Left lobe of liver (tissue), 2 donors: ENCODE measurements at places on chromosomes 2 and 18.

GRCh38 chr2:218169757-218170546, 3.2 kb upstream of the CXCR1 start:
- no peak for DNase-seq

- no peak for DNase-seq
Measured at GRCh38 chr18:34772887-34773286, 62.8 kb downstream of the DTNA start.

DNA sequence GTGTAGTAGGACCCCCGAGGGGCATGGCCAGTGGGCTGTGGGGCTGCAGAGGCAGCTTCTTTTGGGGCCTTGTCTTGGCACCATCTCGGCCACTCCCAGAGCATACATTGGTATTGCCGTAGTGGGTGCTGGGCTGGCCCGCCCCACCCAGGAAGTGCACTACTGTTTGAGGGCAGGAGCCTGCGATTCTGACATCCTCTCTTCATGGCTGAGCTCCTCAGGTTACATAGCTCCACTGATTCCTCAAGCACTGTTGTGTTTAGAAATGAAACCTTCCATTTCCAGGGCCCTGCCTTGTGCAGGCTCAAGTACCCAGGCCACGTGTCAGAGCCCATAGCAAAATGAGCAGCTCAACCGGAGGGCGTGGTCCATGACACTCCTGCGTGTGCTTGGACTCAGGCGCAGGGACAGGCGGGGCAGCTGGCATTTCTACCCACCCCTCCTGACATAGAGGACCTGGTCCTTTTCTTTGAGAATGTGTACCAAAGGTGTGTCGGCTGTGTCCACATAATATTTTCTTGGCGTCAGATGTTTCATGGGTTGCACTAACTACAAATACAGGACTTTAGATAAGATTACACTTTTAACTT, 67.9 kb downstream of the DGKD start:
- DNase-seq = no peak

DNA sequence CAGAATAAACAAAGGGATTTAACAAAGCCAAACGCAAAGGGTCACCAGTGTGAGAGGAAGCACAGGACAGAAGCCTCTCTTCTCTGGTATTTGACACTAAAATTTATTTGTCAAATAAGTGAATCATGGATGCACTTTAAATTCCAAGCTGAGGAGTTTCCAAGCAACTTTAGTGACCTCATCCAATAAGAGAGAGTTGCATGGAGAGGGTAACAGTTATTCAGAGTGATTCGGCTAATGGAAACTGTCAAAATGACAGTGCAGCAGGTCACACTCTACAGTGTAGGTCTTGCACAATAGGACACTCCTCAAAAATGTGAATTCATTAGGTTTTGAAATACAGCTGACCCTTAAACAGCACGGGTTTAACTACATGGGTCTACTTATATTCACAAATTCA, 103.9 kb upstream of the ACVR1C start:
- DNase-seq = no peak

- DNase-seq = no peak
Measured at GRCh38 chr2:67792191-67792590, 270.6 kb downstream of the C1D start.

DNA sequence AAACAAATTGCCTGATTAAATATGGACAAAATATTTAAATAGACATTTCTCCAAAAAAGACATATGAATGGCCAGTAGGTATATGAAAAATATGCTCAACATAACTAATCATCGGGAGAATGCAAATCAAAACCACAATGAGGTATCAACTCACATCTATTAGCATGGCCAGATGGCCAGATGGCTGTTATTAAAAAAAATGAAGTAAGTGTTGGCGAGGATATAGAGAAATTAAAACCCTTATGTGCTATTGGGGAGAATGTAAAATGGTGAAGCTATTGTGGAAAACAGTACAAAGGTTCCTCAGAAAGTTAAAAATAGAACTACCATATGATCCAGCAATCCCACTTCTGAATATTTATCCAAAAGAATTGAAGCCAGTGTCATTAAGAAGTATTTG, 272.3 kb upstream of the ZNF804A start:
- no peak for DNase-seq

DNA sequence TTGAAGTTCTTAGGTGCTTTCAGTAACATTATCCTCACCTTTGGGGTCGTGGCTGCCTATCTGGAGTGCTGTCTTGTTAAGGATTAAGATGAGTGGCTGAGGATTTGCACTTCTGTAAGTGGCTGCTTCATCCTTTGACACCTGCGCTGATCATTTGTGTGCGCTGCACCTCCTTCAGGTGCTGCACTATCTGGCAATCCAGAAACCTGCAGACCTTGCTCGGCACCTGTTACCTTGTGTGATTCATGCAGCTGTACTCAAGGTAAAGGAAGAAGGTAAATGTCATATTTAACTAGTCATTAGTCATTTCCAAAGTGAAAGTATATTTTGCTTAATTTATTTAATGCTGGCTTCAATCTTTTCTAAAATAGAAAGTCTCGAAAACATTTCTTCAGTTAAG, 110.3 kb downstream of the RAB3GAP1 start:
- no peak for DNase-seq

- no peak for DNase-seq
Measured at GRCh38 chr2:80092474-80092873, 212.1 kb downstream of the LRRTM1 start.

- no peak for DNase-seq
Measured at GRCh38 chr2:178256382-178257042, 62.2 kb downstream of the OSBPL6 start.

DNA sequence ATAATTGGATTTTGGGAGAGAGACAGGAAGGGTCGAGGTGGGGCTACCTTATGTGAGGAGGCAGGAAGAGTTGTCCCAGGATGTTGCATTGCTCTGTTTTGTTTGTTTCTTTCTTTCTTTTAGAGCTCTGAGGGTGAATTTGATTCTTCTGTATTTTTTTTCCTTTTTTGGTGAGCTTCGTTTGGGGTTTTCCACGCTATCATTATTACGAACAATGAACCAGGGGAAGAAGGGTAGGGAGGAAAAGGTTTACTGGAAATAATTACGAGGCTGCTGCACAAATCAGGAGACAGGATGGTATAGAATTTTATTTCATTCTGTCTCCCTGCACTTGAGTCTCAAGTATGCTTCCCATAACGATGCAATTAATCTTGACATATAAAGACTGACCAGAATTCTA, 51.4 kb upstream of the ZNF516 start:
- no peak for DNase-seq

GRCh38 chr2:157874997-157875640, 1.0 kb downstream of the ACVR1 start:
- peak; percentile 54 for DNase-seq

- DNase-seq = no peak
Measured at GRCh38 chr18:29096079-29096770, 919.3 kb upstream of the CDH2 start.

DNA sequence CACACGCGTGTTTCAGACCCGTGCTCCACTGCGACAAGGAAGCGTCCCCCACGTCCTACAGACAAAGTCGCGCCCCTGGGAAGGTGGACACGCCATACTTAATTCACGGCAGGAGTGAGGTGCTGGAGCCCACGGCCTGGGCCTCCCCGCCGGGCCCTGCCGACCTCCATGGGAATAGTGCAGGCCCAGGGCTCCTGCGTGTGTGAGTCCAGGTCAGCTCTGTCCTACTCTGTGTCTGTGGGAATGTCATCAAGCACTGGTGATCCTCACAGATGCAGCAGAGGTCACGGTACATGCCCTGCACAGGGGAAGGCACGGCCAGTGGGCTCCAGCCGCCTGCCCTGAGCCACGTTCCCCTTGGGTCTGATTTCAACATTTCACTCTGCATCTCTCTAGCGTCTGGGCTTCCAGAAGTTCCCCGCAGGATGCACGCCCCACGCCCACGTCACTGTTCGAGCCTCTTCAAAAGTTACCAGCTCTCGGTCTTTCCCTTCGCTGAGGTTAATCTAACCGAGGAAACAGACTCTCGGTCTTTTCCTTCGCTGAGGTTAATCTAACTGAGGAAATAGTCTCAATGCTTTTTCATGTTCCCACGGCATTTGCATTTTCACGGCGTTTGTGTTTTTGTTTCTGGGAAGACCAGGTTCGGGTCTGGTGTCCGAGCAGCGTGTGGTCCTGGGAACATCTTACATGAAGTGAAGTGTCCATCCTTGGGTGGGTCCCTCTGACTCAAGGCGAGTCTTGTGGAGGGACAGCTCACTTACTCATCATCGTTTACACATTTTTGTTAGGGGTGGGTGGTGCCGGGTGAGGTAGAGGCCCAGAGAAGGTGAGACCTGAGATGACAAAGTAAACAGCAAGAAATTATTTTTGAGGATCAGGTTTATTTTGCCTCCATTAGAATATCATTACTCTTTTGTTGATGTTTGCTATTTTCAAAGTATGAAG, 157.3 kb upstream of the ALKAL2 start:
- DNase-seq = no peak

DNA sequence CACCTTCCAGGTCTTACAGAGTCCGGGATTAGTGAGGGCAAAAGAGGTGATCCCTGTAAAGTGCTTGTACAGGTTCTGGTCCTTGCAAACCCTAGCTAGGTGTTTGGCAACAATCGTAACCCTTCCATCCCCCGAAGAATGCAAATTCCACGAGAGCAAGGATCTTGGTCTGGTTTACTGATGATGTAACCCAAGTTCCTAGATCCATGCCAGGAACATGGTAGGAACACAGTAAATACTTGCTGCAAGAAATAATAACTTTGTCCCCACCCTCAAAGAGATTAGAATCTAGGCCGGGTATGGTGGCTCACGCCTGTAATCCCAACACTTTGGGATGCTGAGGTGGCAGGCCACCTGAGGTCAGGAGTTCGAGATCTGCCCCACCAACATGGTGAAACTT, 6.8 kb upstream of the NEU2 start:
- DNase-seq = no peak

DNA sequence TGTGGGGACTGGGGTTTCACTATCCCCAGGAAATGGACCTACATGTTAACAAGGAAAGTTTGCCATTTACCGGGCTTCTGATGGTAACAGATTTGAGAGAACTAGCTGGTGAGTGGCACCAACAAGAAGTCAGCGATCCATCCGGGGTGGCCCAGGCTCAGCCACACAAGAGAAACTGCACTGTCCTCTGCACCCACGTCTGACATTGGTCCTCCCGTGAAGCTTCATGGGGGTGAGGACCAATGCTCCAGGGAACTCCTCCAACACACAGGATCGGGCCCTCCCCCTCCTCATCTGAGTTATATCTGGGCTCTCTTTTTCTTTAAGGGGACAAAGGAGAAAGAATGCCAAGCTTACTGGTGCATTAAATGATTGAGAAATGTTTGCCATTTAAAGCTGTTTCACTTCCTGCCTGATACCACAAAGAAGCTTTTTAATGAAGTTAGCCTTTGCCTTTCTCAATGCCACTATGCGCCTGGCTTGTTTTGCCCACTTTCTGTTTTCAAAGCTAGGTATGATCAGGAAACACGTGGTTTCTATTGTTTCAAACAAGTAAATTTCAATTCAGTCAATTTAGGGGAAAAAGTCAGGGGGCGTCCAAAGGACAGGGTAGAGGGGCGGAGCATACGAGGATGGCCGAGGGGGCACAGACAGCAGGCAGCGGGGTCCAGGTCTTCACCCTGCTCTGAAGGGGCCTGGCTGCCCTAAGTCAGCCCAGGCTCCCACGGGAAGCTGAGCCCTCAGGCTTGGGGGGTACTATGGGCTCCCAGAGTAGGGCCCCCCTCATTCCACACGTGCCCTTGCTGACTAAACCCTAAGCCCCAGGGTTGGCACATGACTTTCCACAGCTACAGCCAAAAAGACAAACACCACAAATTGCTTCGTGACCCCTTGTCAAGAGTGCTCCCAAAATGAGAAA, 204.0 kb upstream of the ID2 start:
- peak; percentile 53 for DNase-seq

DNA sequence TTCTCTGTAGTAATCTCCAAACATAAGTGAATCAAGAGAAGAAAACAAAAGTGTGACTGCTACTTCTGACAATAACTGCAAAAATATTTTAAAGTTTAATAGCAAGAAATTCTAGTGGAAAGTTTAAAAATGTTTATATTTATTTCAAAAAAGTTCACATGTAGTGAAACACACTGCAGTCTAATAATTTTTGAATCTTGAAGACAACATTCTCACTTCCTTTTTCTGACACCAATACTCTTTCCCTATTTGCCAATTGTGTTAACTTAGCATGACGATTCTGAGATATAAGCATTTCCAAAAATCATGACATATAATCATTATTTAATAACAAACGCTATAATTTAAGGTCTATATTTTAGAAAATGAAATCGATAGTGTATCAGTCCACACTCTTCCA, 429.1 kb upstream of the PKDCC start:
- no peak for DNase-seq

DNA sequence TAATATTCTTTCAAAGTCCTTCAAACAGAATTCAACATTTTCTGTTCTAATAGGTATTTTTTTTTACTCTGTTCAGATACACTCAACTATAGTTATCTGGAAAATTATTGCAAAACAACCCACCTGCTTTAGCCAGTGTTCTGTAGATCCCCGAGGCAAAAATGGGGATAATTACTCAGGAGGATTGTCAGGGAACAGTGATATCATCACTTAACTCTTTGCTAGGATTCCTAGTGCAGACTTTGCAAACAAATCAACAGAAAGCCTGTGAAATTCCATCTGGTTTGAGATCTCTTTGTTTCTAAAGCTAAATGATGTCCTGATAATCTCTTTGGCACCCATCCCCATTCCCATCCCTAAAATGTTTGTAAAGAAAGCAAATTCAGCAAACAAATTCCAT, 413.6 kb upstream of the MEIS1 start:
- DNase-seq = no peak

DNA sequence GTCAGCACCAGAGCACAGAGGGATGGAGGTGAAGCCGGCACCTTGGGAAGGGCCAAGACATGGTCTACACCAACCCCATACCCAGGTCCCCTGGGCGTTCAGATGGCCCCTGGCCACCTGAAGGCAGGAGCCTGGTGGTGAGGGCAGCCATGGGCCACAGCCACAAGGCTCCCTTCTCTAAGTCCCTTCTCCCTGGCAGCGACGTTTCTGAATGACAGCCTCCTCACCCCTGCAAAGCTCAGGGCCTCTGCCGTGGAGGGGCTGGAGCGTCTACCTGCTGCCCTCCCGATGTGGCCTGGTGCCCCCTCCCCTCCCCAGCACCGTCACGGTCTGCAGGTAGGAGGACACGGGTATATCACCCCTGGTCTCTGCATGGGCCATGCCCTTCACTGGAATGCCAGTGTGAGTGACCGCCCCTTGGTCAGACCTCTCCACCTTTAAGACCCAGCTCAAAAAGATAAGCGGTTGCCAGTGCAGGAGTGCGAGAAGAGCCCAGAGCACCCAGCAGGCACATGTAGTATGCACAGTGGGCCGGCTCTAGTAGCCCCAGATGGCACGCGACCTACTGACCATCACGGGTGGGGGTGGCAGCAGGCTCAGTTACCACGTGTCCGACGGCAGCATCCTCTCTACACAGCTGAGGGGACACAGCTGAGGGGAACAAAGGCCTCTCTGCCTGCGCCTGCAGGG, 46.6 kb downstream of the HS6ST1 start:
- DNase-seq = no peak

DNA sequence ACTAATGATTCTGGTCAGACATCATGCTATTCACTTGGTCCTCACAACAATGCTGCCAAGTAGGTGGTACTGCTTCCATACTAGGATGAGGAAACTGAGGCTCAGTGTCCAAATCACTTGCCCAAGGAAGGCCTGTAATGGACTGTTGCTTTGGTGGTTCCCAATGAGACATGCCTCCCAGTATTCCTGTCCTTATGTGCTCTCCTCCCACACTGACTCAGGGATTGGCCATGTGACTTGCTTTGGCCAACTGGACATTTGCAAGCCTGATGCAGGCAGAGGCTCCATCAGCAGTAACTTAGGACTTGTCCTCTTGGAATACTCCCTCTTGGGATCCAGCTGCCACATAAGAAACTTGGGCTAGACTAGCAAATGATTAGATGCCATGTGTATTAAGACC, 3.0 kb downstream of the FBXO41 start:
- DNase-seq = no peak
